ENCODE measurements at places on chromosomes 2 and 18. TPM values are rescaled to one million over a fixed set of nuclear protein-coding genes. Genes with fewer than 3 reads are reported as not detected.

- no peak for DNase-seq
Observed at GRCh38 chr18:21853016-21853415, 112.4 kb downstream of the MIB1 start.

GRCh38 chr2:134445985-134446382 is 192.1 kb downstream of the MGAT5 start:
- DNase-seq: no peak

DNA sequence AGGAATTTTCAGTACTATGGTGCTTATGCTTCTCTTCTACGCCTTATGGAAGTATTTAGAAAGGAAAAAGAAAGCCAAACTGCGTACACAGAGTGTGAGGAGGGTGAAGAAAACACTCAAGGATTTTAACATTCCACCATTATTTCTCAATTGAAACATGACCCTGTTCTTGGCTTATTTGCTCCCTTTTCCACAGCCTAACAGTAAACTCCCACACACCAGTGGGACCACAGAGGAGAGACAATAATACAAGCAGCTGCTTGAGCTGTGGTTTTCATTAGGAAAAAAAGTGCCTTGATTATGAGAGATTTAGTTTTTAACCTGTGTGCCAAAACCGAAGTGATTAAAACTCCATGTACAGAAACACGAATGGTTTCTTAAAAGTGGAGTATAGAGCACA is 134.3 kb downstream of the MEP1B start:
- no peak for DNase-seq

- no peak for DNase-seq
Observed at GRCh38 chr2:98985905-98986666, 50.1 kb upstream of the CRACDL start.

DNA sequence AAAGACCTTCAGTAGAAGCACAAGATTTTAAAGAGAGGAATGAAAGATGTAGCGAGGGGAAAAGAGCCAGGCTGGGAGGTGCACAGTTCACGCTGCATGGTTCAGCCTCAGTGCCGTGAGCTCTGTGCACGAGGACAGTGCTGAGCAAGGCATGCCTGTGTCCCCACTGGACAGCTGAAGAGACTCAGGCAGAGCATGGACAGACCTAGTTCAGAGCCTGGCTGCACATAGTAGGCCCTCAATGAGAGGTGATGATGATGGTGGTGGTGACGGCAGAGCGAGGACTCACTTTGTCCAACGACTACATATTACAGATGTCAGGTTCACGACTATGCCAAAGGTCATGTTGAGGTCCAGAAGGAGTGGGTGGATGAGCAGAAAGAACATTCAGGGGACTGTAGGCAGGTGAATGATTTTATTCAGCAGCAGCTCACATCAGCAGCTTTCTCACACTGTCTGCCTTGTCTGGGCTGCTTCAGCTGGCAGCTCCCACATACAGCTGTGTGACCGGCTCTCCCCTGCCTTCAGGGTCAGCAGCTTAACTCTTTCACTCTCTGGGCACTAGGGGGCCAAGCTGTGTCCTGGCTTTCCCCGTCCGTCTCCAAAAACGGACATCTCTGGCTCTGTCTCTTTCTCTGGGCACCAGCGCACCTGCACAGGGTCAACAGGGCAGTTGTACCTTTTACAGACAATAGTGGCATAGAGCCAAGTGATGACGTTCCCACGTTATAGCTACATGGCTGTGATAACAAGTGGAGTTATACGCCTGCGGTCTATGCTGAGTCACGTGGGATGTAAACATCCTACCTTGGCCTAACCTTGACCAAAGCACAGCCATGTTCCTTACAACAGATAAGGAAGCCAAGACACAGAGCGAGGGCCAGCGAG is 128.8 kb upstream of the MSH6 start:
- DNase-seq: no peak

DNA sequence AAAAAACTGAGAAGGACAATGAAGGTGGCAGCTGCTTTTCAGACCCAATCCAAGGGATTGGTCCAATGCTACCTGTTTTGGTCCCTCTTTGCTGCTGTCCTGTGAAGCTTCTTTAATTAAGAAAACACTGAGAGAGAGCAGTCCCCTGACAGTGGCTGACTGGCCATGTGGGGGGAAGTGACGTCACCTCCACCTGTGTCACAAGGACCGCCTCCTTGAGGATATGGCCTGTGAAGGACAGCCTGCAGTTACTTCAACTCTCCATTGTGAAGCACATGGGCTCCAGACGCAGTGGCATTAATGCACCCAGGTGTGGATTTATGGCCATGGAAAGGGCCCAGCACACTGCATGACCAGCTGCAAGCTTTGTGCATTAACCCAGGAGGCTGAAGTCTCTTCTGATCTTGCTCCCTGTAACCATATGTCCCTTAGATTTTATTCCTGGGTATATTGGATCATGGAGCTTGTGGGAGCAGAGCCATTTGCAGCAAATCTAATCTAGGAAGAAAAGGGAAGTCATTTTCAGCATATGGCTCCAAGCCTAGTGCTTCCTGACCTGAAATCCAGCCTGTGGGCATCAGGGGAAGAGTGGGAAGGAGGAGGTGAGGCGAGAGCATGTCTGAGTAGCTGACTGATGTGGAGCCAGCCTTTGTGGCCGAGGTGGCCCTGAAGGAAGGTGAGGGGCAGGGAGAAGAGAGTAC is 32.2 kb downstream of the KIF5C start:
- no peak for DNase-seq

GRCh38 chr2:115733190-115733775 is 1290.8 kb downstream of the DPP10 start:
- no peak for DNase-seq

DNA sequence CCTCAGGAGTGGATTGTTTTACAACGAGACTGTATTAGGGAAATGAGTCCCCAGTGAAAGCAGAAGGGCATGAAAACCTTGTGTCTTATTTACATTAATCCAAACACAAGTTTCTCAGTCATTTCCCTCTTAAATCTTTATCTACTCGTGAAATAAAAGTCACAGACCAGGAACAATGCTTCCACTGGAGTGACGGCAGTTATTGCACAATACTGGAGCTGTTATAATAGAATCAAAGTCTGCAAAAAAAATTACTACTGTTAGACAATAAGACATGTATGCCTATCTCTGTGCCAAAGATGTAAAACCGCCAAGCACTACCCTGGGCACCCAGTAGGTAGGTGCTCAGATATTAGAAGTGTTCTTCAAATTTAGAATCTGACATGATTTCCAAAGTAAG is 375.5 kb downstream of the ZNF521 start:
- DNase-seq: no peak

DNA sequence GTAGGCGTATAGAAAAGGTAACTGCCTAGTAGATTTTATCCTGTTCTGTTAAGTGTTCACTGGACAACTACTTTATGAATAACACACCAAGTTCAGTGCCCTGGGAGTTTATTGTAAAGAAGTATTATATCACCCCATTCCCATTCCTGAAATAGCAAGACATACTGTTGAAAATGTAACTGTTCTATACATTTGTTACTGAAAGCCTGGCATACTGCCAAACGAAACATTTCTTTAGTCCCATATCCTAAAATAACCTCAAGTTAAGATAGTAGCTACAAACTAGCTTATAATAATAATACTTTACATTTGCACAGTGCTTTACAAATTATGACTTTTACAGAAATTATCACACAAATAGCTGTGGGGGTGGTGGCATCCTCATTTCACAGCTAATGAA is 25.1 kb downstream of the SPDYA start:
- DNase-seq: no peak

GRCh38 chr2:226956659-226957058 is 120.8 kb downstream of the RHBDD1 start:
- DNase-seq: no peak

- no peak for DNase-seq
Observed at GRCh38 chr2:200438251-200438650, 71.6 kb downstream of the KCTD18 start.

GRCh38 chr2:233990261-233990798 is 60.2 kb upstream of the SPP2 start:
- DNase-seq: peak; percentile 21

GRCh38 chr2:36253086-36253485 is 102.5 kb upstream of the CRIM1 start:
- DNase-seq: no peak

GRCh38 chr2:222492683-222493082 is 68.3 kb downstream of the SGPP2 start:
- DNase-seq: no peak

GRCh38 chr2:189633392-189633811 is 27.9 kb upstream of the ASNSD1 start:
- no peak for DNase-seq

GRCh38 chr2:189533288-189534035 is 47.1 kb downstream of the SLC40A1 start:
- DNase-seq: no peak

GRCh38 chr18:56083097-56083521 is 495.1 kb upstream of the TCF4 start:
- DNase-seq: no peak

DNA sequence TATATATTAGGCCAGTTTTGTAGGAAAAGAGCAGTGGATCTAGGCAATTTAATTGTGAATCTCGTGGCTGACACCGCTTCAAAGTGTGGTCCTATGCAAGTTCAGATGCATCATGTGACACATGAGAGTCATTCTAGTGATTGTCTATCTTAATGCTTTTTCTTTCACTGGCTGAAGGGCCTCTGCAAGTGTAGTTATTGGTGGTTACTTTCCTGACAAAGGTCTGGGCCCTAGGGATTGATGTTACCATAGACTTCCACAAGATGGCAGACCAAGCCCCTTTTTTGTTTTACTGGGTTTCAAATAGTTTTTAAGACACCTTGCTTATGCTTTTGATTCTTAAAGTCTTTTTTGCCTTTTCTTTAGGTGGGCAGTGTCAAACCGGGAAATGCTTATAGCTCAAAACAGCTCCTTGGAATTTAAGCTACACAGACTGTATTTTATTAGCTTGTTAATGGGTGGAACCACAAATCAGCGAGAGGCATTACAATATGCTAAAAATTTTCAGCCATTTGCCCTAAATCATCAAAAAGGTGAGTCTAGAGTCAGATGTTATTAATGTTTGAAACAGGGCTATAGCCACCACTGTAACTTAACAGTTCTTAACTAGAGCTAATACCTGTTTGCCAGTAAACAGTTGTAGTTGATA is 25.9 kb downstream of the CD8A start:
- DNase-seq: peak; percentile 14

UGT1A8 gene
- not detected for total RNA-seq

TRAF3IP1 gene
- 16.4 TPM for total RNA-seq

EVA1A gene
- total RNA-seq: 0.13 TPM

ZC3H15 gene
- total RNA-seq: 93.6 TPM

PLEKHB2 gene
- total RNA-seq: 61.1 TPM

DNAH6 gene
- total RNA-seq: 0.19 TPM

AQP12B gene
- not detected for total RNA-seq

NT5C1B gene
- total RNA-seq: not detected

CFC1 gene
- total RNA-seq: 0.18 TPM

OR6B2 gene
- total RNA-seq: not detected

NPAS2 gene
- 10.4 TPM for total RNA-seq

ZNF236 gene
- total RNA-seq: 15.5 TPM

RUFY4 gene
- 0.38 TPM for total RNA-seq
